Activated T-helper 2 cell treated with anti-CD3 and anti-CD28 coated beads, Interferon-gamma antibody, Interleukin-2, Interleukin-4, amounts not matched to agents 10 μg/mL and 5 μg/mL and 100 μg/mL, durations not matched to agents 14 hours and 24 hours and 36 hours (primary cell): ENCODE measurements at places on chromosomes 12 and 14.

GRCh38 chr12:65362234-65363031, 84.0 kb downstream of the MSRB3 start:
- H3K36me3 ChIP-seq, result no peaks in the 10 kb centered on the region
- H3K27me3 ChIP-seq, result no peaks in the 10 kb centered on the region
- no peaks in the 10 kb centered on the region for H3K4me1 ChIP-seq

GRCh38 chr12:90086281-90086680, 377.6 kb upstream of the ATP2B1 start:
- H3K4me1 ChIP-seq, result peaks cover 12% of the 10 kb centered on the region
- DNase-seq, result no peak
- H3K27ac ChIP-seq, result no peak overlapping the region
- H3K36me3 ChIP-seq, result no peaks in the 10 kb centered on the region

DNA sequence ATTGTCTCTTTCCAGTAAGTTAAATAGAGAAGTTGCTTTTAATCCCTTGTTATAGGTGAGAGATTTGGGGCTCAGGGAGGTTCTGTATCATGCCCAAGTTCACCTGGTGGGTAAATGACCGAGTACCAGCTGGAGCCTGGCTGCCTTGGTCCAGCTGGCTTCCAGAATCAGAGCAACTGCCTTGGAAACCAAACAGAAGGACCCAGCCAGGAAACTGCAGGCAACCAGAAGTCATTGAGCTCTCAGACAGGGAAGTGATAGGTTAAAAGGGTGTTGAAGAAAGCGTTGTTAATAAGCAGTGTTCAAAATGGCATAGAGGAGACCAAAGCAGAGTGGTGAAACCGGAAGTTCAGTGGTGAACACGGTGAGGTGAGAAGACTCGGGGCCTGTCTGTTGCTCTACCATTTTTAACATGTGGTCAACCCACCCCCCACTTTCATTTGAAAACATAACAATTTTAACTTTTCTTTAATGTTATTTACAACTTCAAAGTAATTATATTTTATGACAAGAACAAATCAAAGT, 54.9 kb downstream of the PLEKHG7 start:
- H3K27ac ChIP-seq, result no peak overlapping the region
- DNase-seq, result no peak
- no peak overlapping the region for H3K4me3 ChIP-seq
- peaks cover 2% of the 10 kb centered on the region for H3K4me1 ChIP-seq
- H3K36me3 ChIP-seq, result no peaks in the 10 kb centered on the region

- DNase-seq, result no peak
- peaks cover 5% of the 10 kb centered on the region for H3K27me3 ChIP-seq
- H3K27ac ChIP-seq, result no peak overlapping the region
- no peaks in the 10 kb centered on the region for H3K4me1 ChIP-seq
Observed at GRCh38 chr14:81324011-81324410, 76.1 kb downstream of the STON2 start.

DNA sequence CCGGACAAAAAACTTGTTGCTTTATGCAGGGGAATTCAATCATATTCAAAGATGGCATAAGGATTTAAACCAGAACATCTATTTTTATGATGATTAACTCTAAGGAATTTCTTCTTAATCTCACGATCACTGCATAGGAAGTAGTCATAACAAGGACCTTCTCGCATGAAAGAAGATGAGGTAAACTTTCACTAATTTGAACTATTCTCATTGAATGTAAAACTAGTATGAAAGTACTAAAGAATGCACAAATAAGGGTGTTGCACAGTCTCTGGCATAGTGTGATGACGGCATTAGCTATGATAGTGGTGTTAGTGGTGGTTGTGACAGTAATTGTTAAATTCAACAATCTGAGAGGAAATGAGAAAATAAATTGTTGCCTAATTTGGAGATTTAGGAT, 280.0 kb downstream of the SLC6A15 start:
- H3K4me1 ChIP-seq, result no peaks in the 10 kb centered on the region
- no peak overlapping the region for H3K4me3 ChIP-seq
- H3K27ac ChIP-seq, result no peak overlapping the region

DNA sequence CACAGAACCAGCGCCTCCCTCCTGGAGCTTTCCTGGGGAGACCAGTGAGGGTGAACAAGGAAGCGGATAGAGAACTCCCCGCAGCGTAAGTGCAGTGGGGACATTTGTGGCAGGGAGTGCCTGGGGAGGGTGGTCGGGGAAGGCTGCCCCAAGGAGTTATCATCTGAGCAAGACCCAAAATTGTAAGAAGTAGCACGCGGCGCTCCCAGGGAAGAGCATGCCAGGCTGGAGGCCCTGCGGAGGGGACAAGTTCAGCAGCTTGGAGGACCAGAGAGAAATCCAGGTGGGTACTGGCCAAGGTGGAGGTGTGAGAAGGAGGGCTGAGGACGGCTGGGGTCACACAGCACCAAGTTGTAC, 46.2 kb upstream of the RIMBP2 start:
- DNase-seq, result no peak
- no peaks in the 10 kb centered on the region for H3K36me3 ChIP-seq
- H3K27me3 ChIP-seq, result no peaks in the 10 kb centered on the region
- peaks cover 4% of the 10 kb centered on the region for H3K4me1 ChIP-seq
